C1 segment of cervical spinal cord (tissue), 14 donors: ENCODE measurements at places on chromosomes 12 and 14.

DNA sequence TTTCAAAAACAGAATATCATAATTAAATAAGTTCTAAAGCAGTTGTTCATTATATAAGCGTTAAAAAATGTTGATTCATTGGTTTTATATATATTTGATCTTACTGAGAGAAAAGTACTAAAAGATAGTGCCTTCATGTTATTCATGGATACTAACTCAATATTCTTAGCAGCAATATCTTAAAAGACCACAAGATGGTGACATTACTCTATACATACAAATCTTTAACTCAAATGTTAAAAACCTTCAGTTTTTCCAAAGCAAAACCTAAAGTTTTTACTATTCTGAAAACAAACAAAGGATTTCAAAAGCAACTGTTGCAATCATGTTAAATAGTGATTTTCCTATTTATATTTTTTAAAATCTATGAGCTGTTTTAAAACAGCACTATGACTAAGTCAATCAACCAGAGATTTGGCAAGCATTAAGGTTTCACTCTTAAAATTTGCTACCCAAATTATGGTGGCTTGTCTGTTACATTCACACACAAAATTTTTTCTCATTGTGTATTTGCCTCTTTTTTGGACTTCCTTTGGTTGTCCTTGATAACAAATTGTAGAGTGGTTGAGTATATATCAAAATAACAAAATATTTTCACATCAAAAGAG is 50.1 kb upstream of the RERGL start:
- DNase-seq = no peak

DNA sequence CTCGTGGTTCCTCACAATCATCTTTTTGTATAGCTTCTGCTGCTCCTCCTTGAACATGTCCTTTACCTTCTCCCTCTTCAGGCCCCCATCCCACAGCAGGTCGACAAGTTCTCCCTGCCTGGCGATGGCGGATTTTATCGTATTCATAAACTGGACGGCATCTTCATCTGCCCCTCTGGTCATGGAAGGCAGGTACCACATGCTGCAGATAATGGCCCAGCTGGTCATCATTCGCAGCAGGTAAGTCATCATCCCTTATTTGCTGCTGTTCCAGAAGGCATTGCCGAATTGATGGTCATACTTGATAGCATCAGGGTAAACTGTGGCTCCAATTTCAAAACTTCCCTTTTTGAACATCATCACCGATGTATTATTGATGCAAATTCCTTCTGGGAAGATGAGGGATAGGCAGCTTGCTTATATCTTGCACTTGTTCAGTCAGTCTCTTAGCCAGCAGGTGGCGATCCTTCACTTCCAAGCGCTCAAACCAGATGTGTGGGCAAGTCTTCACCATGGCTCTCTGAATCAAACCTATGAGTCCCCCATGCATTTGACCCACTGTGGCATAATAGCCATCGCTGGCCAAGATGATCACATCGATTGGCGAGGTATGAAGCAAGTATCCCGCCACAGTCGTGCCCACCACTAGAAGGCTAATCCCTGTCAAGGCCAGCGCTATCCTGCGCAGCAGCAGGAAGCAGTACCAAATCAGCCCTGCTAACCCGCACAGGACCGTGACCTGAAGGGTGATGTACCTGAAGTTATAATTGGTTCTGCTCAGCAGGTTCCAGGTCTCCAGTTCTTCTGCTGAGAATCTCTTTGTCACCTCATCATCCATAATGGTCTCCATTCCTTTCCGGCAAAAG is 381.5 kb upstream of the STXBP6 start:
- no peak for DNase-seq

GRCh38 chr12:79557690-79558315 is 133.0 kb downstream of the PAWR start:
- no peak for DNase-seq

GRCh38 chr12:1171657-1172408 is 180.8 kb downstream of the ERC1 start:
- DNase-seq = no peak

DNA sequence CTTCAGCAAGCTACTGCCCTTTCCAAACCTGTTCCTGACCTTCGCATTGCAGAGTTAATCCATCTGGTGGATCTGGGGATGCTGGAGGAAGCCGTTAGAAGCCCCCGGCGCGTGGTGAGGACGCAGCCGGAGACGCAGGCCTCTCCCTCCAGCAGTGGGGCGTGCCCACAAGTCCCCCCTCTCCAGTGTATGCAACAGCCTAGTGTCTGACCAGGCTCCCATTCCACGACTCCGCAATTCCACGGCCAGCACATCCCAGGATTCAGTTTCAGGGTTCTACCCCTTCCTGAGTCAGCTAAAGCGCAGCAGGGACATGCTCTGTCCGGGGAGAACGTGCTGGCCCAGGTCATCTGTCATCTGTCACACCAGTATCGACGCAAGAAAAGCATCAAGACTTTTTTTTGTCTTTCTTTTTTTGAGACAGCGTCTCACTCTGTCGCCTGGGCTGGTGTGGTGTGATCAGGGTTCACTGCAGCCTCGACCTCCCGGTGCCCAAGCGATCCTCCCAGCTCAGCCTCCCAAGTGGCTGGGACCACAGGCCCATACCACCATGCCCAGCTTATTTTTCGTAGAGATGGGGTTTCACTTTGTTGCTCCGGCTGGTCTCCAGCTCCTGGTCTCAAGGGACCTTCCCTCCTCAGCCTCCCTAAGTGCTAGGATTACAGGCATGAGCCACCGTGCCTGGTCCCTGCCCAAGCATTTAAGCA is 8.0 kb upstream of the DYNC1H1 start:
- DNase-seq = no peak

DNA sequence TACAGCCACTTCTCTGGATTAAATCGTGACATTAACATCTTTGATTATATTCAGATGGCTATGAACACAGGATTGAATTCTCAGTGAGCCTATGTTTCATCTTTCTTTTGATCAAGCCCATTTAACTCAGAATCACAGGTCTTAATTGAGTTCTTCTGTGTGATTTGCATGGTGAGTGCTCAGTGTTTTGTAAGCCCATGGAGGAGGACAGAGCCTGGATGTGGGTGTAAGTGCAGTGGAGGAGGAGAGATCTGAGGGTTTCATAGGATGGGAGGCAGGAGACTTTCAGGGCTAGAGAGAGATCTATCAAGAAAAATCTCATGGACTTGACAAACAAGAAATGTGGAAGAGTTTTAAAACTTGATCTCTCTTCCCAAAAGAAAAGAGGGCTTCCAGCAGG is 5.3 kb upstream of the TESPA1 start:
- DNase-seq = no peak

DNA sequence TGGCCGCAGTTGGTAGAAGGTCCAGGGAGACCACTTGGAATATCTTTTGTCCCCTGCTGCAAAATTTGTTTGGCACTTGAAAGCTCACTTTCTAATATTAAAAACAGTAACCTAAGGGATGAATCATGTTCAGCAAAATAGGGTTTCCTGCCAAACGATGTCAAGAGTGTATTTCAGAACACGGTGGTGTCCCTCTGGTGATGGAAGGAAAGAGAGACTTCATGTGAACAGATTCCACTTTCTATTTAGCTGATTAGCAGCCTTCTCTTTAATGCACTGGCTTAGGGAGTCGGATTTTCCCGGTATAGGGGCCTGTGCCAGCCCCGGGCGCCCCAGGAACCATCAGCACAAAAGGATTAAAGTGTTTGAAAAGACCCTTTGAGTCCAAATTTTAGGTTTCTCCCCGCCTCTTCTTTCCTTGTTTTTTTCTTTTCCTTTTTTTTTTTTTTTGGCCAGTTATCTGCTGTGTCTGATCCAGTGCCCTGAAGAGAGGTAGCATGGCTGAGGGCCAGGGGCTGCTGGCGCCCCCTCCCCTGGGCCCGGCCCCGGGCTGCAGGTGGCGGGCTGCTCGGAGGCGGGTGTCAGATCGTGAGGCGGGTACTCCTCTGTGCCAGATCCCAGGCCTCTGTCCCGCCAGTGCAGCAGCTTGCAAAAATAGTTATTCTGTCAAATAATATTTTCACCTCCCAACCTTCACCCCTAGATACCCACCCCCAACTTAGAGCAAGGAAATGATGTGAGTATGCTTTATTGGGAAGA is 88.3 kb downstream of the TESC start:
- no peak for DNase-seq

- DNase-seq = no peak
Observed at GRCh38 chr14:84874436-84874835, 655.5 kb upstream of the FLRT2 start.

- DNase-seq = no peak
Observed at GRCh38 chr14:24388474-24389179, 10.2 kb upstream of the NYNRIN start.

DNA sequence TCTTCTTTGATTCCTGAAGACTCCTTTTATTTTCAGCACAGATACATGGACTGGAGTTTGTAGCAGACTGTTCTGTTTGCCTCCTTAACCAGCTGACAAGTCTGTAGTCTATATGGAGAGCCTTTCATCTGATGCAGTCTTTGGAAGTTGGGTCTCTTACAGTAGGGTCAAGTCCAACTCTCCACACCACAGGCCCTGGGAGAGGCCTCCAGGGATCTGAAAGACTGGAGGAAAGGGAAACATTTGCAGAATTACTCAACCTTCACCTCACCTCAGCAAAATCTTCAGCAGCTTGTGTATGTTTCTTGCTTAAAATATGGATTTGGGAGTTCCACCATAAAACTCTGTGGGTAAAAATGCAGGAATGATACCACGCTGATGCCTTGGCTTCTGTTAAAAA is 188.4 kb downstream of the MSRB3 start:
- DNase-seq = no peak

- DNase-seq = no peak
Observed at GRCh38 chr12:98151105-98151590, 364.2 kb upstream of the TMPO start.

GRCh38 chr14:65042731-65043372 is 56.2 kb downstream of the FNTB start:
- no peak for DNase-seq

GRCh38 chr12:53208877-53209463 is 1.9 kb upstream of the ITGB7 start:
- no peak for DNase-seq

DNA sequence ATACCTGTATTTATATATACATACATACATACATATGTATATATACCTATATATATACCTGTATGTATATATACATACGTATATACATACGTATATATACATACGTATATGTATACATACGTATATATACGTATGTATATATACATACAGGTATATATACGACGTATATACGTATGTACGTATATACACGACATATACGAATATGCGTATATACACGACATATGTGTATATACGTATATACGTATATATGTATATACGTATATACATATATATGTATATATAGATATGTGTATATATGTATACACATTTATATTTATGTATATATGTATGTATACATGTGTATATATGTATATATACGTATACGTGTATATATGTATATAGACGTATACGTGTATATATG is 92.7 kb upstream of the ABCD2 start:
- no peak for DNase-seq

DNA sequence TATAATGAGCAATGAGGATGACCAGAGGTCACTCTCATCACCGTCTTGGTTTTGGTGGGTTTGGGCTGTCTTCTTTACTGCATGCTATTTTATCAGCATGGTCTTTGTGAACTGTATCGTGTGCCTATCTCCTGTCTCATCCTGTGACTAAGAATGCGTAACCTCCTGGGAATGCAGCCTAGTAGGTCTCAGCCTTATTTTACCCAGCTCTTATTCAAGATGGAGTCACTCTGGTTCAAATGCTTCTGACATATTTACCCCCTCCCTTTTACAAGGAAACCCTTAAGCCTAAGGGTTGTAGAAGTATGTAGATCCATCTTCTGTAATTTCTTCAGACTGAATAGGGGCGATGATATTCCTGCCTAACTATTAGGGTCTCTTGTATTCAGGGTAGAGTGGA is 8.4 kb downstream of the IFI27L1 start:
- DNase-seq = no peak

- DNase-seq = no peak
Observed at GRCh38 chr12:71664411-71665089, 449 bp downstream of the THAP2 start.

GRCh38 chr12:110091136-110091711 is 32.9 kb upstream of the IFT81 start:
- no peak for DNase-seq

DNA sequence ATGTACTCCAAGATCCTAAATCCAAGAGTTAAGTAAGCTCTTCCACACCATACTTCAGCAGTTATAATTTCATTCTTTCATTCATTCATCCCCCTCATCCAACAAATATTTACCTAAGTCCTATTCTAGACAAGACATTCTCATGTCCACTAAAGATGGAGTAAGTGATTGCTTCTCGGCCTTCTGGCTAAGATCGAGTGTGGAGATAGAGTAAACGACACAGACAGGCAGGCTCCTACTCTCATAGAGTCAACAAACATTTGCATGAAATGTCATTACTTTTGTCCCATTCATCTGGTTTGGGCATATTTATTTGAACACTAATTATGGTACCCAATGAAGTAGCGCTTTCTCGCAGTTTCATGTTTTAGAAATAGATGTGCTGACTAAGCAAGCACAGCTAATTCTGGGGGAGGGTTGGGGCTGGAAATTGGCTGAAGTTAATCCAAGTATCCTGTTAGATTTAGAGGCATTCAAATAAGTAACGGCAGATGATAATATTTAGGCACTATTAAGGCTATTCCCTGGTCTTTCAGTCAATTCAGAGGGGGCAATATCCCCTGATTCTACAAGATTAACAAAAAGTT is 176.5 kb downstream of the CEP128 start:
- DNase-seq = no peak

GRCh38 chr14:92287987-92288386 is 35.0 kb upstream of the SLC24A4 start:
- no peak for DNase-seq

- DNase-seq = no peak
Observed at GRCh38 chr12:98814254-98814653, 169.2 kb downstream of the APAF1 start.

DNA sequence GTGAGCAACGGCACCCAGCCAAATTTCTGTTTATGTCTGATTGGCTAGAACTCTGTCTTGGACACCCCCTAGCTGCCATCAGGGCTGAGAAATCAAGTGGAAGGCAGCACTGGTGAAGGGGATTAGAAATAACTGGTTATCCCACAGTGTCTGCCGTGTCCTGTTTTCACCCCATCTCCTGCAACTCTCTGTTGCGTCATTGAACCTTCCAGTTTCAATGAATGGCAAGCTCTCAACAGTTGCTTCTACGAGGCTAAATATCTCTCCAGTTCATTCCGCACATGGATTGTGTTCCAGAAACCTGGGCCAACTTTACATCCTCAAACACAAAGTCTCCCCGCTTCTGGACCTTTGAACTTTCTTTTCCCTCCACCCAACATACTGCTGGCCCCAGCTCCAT is 173.7 kb downstream of the RBM19 start:
- no peak for DNase-seq

- no peak for DNase-seq
Observed at GRCh38 chr12:120037851-120038250, 48.8 kb downstream of the BICDL1 start.

GRCh38 chr12:63869656-63870055 is 25.2 kb downstream of the SRGAP1 start:
- no peak for DNase-seq

DNA sequence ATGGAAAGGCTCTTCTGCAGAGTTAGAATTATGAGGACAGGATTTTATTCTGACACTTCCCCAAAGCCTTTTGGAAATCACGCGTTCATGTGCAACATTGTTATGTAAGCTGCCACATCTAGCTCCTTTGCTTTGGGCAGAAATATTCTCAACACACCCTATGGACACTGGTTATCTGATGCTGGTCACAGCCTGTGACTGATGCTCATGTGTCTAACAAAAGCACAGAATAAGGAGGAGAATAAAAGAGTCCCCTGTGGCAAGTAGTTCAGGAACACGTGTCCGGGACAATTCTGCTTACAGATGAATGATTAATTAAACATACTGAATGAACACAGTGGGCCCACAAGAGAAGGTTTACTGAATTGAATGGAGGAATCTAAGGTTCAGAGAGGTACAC is 22.1 kb downstream of the FOXN3 start:
- no peak for DNase-seq
